Right cardiac atrium (tissue), 5 donors: ENCODE measurements at places on chromosomes 16 and 17.
A peak's percentile ranks its signal among the peaks of the same experiment; 100 is the strongest.

GRCh38 chr17:64146418-64147109 lies 16.6 kb upstream of the ERN1 start:
- peak; percentile 84 for DNase-seq

GRCh38 chr17:16923097-16923903 lies 48.6 kb downstream of the TNFRSF13B start:
- DNase-seq, result no peak

DNA sequence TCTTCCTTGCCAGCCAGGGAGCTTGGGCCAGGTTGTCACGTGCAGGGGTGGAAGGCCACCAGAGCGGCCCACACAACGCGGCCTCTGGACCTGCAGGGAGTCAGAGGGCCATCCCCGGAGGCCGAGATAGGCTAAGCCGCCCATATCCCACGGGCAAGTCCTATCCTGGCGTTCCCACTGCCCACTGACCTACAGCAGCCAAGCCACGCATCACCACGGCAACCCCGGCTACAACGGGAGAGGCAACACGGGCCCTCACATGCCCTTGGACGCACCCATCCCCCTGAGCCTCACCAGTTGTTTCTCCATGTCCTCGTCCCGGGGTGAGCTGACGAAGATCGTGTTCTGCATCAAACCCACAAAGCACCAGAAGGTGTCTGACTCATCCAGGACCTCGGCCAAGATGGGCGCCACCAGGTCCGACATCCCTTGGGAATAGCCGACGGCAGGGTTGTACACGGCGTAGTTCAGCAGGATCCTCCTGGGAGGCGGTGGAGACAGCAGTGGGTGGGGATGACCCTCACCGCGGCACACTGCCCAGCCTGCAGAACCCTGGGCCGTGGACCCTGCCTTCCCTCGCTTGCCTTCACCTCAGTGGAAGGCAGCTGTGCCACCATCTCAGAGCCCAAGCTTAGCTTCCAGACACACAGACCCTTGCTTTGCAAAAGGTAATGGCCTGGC lies 88.2 kb downstream of the TBC1D16 start:
- DNase-seq, result no peak

DNA sequence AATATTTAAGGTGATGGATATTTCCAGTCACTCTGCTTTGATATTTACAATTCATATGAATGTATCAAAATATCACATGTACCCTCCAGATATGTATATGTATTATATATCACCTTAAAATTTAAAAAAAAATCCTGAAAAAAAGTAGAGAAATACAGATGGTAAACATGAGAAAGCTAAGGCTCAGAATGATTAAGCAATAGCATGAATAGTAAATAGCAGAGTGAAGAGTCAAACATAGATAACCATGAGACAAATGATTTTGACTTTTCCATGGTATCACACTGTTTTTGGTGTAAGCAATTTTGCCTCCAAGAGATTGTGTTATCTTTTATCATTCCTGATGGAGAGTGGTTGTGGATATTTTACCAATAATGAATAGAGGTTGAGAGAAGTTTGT lies 868.8 kb downstream of the CDH11 start:
- DNase-seq, result no peak
